ENCODE measurements at places on chromosomes 2 and 18.

DNA sequence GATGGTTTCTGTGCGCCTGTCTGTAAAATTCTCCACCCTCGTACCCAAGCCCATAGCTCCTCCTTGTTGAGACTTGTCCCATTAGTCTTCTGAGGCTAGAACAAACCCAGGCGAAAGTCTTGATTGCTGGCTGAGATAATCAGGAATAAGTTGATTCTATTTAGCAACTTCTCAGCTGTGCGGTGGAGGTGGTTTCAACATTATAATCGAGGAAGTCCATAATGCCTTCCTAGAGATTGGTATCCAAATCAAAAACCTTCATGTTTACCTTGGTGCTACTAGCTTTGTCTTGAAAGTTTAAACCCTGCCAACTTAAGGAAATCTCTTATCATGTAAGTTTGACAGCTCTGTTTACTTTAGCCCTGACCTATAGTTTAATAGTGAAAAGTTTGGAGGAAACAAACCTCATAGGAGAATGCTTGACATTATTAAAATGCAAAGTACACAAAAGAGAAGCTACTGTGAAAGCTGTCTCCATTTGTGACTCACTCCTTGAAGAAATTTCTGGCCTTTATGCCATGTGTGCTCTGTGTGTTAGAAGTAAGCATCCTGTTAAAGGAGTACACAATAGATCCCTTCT lies 36.6 kb upstream of the DSC1 start:
- no peak for DNase-seq

DNA sequence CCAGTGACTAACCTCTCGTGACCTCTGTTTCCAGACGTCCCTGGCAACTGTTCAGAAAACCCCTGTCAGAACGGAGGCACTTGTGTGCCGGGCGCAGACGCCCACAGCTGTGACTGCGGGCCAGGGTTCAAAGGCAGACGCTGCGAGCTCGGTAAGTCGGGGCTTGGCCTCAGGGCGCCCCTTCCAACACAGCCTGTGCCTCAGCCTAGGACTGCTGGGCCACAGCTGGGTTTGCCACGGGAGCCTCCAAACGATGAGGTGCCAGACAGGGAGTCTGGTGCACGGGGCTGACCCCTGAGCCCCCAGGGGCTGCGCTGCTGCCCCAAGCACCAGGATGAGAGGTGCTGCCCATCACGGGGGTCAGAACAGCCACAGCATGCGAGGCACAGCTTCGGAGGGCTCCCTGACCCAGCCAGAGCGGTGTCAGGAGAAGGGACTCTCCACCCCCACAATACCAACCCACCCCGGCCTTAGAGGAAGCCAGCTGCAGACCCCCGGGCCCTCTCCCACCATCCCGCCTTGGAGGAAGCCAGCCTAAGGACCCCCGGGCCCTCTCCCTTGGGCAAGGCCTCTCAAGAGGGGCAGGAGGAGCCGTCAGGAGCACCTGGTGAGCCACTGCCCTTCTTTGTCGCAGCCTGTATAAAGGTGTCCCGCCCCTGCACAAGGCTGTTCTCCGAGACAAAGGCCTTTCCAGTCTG lies 20.3 kb downstream of the MTERF4 start:
- no peak for DNase-seq

DNA sequence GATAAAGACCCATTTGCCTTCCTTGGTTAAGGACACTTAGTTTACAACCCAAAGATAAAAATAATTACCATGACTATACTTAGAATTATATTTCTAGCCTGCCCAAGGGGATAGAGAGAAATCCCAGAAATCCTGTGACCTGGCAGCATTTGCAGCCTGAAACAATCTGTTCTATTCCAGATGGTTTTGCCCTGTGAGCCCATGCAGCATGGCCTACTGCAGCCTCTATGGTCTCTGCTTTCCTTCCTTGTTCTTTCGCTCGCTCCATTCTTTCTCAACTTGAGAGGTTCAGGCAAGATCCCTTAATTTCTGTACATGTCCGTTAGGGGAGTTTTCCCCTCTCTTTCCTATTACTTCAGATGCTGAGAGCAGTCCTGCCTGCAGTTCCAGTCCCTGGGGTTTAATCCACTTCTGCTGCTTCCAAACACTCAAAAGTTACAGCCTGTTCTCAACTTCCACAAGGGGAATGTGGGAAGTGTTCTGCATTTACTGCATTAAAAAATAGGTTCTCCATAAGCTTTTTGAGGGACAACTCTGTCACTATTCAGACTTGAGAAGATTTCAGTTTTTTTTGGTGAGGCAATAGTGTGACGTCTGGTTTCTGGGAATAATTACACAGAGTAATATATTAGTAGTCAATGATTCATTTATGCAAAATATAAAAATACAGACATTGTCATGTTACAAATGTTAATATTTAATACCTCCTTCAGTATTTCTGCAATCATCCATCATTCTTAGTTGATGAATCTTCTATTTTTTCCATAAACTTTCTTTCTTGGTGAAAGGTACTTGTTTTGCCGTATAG lies 80.3 kb downstream of the CDCA7 start:
- DNase-seq = no peak

- DNase-seq = no peak
Measured at GRCh38 chr2:200596774-200597570, 11.2 kb downstream of the AOX1 start.

GRCh38 chr2:38935568-38936172 lies 46.0 kb downstream of the ARHGEF33 start:
- no peak for DNase-seq

GRCh38 chr18:30705943-30706342 lies 336.6 kb downstream of the DSC3 start:
- no peak for DNase-seq

DNA sequence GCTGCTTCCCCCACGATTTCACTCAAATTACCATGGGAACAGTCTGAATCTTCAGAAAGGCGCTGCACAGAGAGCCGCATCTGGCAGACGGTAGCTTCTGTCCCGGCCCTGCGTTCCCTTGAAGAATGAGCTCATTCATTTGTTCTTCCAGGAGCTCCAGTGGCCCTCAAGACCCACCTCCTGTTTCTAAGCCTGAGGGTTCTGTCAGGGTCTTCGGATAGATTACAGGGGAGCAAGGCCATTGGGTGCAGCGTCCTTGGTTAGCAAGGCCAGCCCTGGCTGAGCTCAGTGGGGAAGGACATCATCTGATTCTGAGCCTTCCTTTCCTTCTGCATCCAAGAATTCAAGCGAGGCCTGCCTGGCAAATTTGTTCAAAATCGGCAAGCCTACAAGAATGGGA lies 111.9 kb downstream of the PDCL3 start:
- no peak for DNase-seq

DNA sequence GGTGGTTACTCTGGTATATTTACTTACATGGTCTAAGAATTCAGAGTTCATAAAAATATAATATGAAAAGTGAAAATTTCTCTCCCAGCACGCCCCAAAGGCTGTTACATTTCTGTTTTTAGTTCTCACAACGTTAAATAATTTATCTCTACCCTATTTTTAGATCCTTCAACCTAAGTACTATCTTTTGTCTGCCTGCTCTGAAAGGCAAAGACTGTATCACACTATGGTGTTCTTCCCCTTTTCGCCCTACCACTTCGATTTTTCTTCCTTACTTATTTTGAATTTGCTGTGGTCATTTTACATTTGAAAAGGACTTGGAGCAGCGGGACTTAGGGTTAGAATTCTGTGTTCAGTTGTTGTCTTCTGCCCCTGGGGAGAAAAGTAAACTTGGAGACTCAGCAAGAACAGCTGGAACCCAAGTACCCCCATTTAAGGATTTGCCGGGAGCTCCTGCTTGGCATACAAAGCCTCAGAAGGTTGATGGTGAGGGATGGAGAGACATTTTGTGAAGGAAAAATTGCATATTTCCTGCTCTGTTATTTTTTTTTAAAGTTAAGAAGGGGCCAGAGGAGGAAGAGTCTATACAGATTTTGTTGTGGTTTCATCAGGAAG lies 19.0 kb downstream of the ADAM23 start:
- no peak for DNase-seq

- no peak for DNase-seq
Measured at GRCh38 chr18:52694804-52695203, 354.8 kb downstream of the DCC start.

- DNase-seq = no peak
Measured at GRCh38 chr2:199762963-199763362, 88.0 kb downstream of the FTCDNL1 start.

DNA sequence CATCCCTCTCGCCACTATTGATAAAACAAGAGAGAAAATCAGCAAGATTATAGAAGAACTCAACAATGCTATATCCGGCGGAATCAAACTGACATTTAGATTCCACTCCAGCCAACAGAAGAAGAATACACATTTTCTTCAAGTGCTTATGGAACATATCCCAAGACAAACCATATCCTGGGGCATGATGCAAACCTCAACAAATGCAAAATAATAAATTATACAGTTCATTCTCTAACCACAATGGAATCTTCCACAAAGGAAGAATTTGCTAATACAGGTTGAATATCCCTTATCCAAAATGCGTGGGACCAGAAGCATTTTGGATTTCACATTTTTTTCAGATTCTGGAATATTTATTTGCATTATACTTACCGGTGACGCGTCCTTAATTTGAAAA lies 51.4 kb upstream of the YPEL5 start:
- no peak for DNase-seq

DNA sequence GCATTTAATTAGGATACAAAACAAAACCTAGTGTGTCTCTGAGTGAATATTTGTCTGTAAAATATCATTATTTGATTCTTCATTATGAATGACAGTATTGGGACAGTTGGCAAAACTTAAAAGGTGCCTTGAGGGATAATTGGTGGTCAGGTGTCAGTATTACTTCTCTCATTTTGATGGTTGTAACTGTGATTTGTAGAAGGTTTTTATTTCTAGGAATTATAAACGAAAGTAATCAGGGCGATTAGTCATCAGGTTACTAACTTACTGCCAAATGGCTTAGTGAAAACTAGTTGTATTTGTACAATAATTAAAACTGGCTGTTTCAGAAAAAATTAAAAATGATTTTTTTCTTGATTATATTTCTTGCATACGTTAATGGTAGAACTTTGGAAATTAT lies 117.6 kb downstream of the BIRC6 start:
- DNase-seq = no peak

DNA sequence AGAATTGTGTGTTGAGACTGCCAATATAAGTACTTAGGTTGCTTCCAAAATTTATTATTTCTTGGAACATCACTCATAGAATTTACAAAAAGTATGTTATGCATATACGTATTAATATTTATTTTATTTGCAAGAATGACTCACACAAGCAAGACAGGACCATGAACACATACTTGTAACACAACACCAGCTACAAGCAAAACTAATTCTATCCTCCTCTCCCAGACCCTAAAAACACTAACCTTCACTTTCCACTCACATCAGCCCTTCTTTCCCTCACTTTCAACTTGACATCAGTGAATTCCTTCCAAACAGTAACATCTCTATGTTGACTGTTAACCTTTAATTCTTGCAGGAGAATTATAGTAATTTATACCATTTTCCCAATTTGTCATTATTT lies 24.3 kb downstream of the OSBPL1A start:
- no peak for DNase-seq

GRCh38 chr2:68901199-68901514 lies 30.0 kb upstream of the BMP10 start:
- DNase-seq = no peak

GRCh38 chr2:24984912-24985311 lies 13.2 kb upstream of the DNAJC27 start:
- DNase-seq = no peak

GRCh38 chr2:151973901-151974199 lies 125.0 kb downstream of the CACNB4 start:
- no peak for DNase-seq

- DNase-seq = no peak
Measured at GRCh38 chr2:50718146-50718545, 313.8 kb downstream of the NRXN1 start.

DNA sequence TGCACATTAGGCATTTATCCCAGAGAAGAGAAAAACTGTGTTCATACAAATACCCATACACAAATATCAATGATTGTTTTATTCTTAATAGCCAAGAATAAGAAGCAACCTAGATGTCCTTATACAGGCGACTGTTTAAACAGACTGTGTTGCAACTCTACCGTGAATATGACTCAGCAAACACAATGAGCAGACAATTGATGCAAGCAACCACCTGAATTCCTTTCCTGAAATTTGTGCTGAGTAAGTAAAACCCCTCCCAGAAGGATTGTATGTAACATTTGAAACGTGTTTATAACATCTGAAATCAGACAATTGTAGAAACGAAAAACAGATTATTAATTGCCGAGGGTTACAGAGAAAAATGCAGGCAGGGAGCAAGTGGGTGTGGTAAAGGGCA lies 621.9 kb upstream of the SOX11 start:
- DNase-seq = no peak

DNA sequence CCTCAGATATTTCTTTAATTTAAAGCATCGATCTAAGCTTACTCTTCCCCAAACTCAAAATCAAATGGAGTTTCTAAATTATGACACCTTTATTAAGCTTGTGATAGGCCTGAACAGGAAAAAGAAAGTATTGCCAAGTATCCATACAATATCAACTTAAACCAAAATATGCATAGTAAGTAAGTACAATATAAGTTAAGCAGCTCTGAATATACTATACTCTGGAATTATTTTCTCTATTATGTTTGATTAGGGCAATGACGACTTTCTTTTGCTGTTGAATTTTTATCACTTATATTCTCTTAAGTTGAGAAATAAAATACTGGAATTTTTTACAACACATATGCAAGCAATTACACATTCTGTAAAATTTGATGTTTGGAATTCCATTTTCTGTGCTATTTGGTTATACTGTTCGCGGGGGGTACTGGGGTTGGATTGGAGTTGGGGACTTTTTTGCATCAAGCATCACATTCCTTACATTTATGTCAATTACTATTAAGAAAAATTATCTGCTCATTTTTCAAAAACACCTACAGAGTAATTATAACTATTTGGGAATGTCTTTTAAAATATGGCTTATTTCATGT lies 2.2 kb downstream of the COL5A2 start:
- no peak for DNase-seq

GRCh38 chr2:68039317-68039716 lies 23.5 kb downstream of the C1D start:
- no peak for DNase-seq

DNA sequence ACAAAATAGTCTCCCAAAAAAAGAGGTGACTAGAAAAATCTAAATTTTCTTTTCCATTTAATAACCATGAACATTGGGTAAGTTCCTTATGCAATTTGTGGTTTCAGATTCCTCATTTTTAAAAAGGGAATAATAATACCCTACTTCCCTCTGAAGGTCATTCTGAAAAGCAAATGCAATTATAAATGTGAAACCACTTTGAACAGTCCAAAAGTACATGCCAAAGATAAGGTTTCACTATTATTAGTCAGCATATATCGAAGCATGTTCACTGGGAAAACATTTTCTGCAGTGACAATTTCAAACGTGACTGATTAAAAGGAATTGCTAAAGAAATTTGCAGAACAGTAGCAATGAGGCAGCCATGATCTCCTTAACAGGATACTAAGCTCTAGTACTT lies 100.1 kb upstream of the RNF152 start:
- DNase-seq = peak; percentile 3

- DNase-seq = no peak
Measured at GRCh38 chr2:191222952-191223351, 22.3 kb upstream of the MYO1B start.

All from bone marrow (tissue), 2 donors.